BJ (cell line): ENCODE measurements at places on chromosomes 4 and X.

GRCh38 chr4:3062471-3062870, 11.9 kb downstream of the HTT-AS start:
- DNase-seq: no peak

DNA sequence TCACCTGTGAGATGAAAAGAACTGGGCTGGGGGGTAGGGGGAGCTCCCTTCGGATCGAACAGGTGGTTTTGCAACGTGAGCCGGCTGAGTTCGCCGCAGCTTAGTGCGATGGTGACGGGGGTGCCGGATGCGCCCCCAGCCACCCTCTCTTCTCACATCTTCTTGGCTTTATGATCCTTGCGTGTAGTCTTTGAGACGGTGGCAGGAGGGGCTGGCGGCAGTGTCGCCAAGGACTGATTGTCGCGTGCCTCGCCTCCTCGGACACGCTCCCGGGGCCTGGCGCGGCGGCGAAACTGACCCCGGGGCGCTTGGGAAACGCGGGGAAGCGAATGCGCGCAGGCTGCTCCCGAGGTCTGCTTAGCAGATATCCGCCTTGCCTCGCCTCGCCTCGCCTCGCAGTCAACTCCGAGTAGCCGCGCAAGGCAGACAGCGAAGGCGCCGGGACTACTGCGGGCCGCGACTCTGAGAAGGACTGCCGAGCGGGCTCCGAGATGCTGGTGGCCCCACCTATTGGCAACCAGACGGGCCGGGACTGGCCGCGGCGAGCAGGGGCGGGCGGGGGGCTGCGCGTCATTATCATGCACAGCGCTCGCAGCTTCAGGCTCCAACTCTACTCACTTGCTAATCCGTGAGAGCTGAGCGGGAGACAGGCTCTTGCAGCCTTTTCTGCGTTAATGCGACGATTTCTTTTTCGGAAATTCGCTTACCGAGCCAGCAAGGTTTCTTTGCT, 1.5 kb downstream of the GRID2 start:
- no peak for DNase-seq

DNA sequence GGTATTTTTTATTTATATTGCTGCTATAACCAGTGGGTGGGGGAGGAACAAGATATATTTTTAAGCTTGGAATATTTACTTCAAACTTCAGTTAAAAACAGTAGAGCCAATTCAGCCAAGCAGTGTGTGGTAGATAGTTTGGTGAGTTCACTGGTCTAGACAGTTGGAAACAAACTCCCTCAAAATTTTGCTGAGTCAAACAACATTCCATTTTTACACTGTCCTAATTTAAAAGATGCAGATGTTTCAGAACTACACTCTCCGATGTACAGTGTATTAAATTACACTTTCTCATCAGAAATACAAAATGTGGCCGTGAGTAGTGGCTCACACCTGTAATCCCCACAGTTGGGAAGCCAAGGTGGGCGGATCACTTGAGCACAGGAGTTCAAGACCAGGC, 23.3 kb downstream of the PRKX start:
- DNase-seq: no peak

DNA sequence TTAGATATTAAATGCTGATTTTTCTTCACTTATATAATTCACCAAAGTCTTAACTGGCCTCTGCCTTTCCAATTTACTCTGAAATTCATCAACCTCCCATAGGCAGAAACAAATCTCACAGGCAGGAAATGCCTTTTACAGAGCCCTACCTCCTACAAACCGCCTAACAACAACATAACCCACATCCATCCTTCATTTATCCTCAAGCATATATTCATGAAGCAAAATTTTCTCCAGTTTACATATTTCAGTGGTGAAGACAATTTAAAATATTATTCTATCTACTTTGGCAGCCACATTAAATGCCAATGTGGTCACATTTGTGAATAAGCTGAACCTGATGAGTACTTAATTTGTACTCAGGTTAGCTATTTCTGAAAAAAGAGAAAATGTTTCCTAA, 30.3 kb downstream of the SEPSECS start:
- no peak for DNase-seq

- no peak for DNase-seq
Observed at GRCh38 chrX:3990569-3990968, 277.1 kb upstream of the PRKX start.

GRCh38 chrX:121407627-121408026, 360.2 kb downstream of the GLUD2 start:
- no peak for DNase-seq

DNA sequence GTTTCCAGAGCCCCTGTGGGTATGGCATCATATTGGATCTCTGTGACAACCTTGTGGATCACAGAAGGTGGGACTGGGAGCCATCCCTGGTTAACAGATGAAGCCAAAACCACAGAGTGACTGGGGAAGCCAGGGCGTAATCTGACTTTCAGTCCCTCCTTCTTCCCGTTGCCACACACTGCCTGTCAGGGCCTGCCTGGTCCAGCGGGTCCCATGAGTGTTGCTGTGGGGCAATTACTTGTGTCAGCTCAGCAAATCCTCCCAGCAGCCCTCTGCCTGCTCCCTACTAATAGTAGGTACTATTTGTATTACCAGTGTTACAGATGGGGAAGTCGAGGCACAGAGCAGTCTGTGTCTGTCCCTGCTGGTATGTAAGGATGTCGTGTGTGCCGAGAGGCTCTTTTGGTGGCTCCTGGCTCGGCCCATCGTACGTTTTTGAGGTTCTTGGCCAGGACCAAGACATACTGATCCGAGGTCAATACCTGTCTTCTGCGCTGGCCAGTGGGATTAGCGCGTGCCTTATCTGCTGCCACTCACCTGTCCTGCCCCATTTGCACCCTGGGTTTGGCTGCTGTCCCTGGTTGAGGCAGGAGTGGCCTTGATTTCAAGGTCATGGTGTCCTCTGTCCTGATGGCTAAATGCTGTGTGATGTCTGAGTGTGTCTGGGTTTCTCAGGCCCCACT, 5.7 kb downstream of the NSG1 start:
- no peak for DNase-seq

- no peak for DNase-seq
Observed at GRCh38 chr4:22874334-22874912, 181.7 kb downstream of the GBA3 start.

DNA sequence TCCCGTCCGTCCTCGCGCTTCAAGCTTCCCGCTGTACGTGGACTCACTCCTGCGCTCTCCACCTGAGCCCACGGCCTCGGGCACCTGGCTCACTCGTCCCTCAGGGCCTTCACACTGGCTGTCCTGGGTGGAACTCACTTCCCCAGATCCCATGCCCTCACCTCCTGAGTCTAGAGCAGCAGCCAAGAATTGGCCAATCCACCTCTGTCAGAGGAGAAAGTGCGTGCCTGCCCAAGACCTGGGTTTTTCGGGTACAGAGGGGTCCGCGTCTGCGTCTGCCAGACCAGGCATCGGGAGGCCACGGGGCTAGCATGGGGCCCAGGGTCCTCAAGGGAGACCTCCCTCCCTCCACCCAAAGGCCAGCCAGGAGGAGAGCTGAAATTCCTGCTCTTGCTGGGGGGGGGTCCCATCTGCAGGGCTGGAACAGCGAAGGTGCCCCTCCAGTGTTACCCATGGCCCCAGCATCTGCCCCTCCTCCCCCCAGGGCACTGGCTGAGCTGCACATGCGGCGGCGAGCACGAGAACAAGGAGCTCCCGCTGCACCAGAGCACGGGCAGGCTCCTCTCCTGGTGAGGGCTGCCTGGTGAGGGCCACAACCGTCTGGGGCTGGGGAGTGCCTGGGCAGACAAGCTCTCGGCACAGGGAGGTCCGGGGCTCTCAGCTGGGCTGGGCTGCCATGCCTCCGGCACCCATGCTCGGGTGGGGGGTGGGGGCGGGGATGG, 47.5 kb downstream of the FAM53A start:
- DNase-seq: no peak

DNA sequence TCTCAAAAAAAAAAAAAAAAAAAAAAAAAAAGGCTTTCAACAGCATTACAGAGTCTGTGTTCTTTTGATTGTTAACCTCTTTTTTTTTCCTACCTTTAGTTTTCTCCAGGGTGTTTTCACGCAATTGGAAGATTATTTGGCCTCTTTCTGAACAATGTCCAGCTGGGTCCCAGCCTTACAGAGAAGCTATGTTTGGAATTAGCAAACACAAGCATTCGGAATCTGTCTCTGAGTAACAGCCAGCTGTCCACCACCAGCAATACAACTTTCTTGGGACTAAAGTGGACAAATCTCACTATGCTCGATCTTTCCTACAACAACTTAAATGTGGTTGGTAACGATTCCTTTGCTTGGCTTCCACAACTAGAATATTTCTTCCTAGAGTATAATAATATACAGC, 13.3 kb downstream of the TLR3 start:
- DNase-seq: no peak

- no peak for DNase-seq
Observed at GRCh38 chrX:89053223-89053622, 306.2 kb downstream of the CPXCR1 start.

DNA sequence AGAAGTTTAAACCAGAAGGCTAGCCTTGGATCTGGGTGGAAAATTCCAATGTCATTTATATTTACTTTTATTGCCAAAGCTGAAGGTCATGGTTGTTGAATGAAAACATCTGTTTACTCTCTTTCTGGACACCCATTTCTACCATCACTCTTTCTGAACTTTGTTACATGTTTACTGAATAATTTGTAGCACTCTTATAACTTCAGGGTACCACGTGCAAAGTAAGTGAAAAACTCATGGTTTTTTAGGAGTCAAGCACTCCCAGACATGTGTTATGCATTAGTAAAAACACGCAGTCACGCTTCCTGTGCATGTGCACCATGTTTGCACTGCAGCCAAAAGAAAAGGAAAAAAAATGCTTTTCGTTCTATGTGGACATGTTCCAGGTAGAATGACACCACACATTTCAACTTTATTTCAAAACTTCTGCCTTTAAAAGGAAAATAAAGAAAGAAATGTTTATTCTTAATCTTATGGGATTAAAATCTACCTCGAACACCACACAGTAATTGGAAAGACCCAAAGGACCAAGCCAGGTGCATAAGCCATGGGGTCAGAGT, 31.4 kb upstream of the ADH1C start:
- peak; percentile 98 for DNase-seq

GRCh38 chr4:141074098-141074878, 59.0 kb downstream of the RNF150 start:
- DNase-seq: no peak

DNA sequence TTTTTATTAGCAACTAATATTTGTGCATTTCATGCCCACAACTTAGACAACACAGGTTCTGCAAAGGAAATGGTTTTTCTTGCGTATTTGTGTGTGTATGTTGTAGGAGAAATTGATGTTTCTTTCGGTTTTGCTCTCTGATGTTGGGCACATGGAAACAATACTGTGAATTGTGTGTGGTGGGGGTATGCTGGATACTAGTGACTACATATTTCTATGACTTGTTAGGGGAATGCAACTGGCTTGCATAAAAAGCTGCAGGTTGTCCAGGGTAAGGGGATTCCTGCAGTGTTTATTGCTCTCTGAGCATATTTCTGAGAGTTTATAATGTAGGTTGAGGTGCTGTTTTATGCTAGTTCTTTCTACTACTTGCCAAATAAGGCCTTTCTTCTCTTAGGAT, 11.6 kb downstream of the DLG3 start:
- no peak for DNase-seq

DNA sequence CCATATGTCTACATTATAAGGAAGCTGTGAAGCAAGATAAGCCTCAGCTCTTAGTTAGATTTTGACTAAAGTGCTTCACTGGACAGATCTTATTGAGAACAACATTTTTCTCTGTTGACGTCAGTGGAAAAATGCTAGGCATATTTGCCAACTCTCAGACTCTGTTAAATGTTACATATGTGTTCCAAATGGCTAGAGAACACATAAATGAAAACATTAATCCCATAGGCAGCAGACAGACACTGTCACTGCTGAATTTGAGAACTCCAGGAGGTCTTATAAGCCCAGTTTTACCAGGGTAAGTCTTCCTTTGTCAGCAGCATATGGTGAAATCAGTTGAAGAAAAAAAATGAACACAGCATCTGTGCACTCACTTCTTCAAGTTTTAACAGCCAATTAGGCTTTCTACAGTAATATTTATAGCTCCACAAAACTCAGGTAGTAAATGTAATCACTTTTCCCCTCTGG, 186.9 kb downstream of the CAMK2D start:
- no peak for DNase-seq

DNA sequence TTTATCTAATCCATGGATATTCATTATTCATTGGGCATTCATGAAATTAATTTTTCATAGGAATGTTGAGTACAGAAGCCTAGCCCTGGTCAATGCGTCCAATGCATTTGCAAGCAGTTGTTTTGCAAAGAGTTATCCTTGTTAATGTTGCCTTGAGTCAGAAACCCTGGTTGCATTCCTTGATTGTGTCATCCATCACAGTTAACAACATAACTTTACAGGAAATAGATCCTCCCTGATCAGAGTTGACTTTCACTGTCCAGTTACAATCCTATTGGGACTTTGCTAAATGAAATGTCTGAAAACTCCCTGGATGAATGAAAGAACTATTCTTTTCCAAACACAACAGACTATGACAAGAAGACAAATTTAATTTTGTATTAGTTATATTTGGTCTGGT, 924.3 kb upstream of the SLIT2 start:
- DNase-seq: peak; percentile 19

GRCh38 chrX:3160756-3161155, 119.5 kb downstream of the ARSF start:
- no peak for DNase-seq

GRCh38 chr4:180465364-180465763, 1777.8 kb upstream of the TENM3 start:
- DNase-seq: no peak

GRCh38 chr4:169305173-169305572, 34.4 kb upstream of the SH3RF1 start:
- no peak for DNase-seq

- DNase-seq: no peak
Observed at GRCh38 chrX:40174854-40175510, 77.2 kb upstream of the BCOR start.

GRCh38 chrX:10041383-10041782, 74.2 kb downstream of the CLDN34 start:
- no peak for DNase-seq

- no peak for DNase-seq
Observed at GRCh38 chrX:16155581-16156096, 11.6 kb upstream of the MAGEB17 start.

DNA sequence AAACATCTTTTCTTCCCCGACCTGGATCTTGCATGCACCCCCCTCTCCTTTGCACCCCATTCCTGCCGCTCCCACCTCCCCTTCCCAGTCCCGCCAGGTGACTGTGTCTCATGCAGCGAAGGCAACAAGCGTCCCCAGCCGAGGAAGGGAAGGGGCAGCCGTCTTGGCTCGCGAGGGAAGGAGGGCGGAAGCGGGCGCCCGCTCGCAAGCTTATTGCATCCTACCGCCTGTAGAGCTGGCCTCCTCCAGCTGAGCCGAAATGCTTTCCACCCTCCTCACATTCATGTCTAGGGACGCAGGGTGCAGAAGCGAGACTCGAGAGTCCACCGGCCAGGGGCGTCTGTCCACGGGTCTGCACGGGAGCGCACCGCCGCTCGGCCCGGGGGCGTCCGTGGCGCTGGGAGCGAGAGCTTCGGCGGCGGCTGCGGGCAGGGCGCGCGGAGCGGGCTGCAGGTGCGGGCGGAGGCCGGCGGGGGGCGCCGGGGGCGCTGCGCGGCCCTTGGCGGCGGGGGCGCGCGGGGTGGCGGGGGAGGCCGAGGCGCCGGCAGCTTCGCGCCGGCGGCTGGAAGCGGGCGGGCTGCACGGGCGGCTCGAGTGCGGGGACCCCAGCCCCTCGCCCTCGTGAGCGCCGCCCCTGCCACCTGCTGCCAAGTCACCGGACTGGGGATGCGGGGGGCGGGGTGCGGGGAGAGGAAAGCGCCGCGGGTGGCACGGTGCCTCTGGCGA, at the start of gene KCNIP4:
Gene KCNIP4, minus strand, starts transcription at position 426 of the 726 bp plus-strand sequence.
- DNase-seq: no peak
